ENCODE measurements at places on chromosomes 4 and X.

DNA sequence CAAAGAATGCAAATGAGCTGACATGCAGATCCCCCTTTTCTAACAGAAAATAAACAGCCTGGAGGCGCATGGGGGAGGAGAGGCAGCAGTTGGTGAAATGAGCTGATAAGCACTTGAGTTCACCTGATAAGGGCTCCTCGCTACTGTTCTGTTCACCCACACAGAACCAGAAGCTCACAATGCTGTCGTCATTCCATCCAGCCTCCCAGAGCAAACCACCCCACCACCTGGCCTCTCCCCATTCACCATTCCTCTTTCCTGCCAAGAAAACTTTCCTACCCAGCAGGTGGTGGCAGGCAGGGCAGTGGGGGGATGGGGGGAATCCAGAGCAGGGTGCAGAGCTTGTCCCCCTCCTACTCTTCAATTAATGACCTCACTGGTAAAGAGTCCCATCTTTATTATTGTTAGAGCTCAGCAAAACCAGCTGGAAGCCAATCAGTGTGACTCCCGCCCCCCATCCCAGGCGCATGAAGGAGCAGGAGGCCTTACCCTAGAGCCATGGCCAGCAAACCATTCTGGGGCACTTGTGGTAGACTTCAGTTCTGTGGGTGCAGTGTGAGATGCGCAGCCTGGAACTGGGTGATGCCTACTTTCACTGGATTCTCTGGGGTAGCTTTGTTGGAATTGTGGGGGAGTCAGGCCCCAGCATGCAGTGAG, 350.3 kb downstream of the ZIC3 start:
- no peak for DNase-seq

GRCh38 chrX:1182211-1182610, 30.2 kb downstream of the CRLF2 start:
- no peak for DNase-seq

GRCh38 chr4:67892253-67892652, 8.5 kb upstream of the TMPRSS11D start:
- DNase-seq = no peak

GRCh38 chrX:72307646-72308051, 1.9 kb upstream of the CITED1 start:
- DNase-seq = no peak
